Brain microvascular endothelial cell (primary cell): ENCODE measurements at places on chromosomes 12 and 14.

GRCh38 chr14:49220492-49220891 is 365.7 kb downstream of the RPS29 start:
- no peak for DNase-seq

- DNase-seq, result no peak
Measured at GRCh38 chr14:35617500-35617899, 83.5 kb downstream of the INSM2 start.

- no peak for DNase-seq
Measured at GRCh38 chr12:19506497-19506896, 67.2 kb downstream of the AEBP2 start.

- no peak for DNase-seq
Measured at GRCh38 chr12:16606991-16607390, 1.0 kb upstream of the LMO3 start.

DNA sequence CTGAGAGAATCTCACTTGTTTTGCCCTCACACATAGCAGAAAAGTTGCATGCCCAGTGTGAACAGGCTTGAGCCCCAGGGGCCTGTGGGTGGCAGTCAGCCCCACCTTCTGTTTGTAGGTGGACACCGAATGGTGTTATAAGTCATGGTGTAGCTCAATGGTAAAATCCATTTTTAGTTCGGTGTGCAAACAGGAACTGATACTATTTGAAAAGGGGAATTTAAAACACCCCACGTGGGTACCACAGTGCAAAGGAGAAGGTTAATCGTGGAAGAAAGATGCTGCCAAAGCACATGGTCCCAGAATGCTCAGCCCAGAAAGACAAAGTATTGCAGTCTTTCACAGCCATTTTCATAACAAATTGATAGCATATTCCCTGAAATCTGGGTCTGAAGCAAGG is 71.8 kb upstream of the GZMB start:
- no peak for DNase-seq

DNA sequence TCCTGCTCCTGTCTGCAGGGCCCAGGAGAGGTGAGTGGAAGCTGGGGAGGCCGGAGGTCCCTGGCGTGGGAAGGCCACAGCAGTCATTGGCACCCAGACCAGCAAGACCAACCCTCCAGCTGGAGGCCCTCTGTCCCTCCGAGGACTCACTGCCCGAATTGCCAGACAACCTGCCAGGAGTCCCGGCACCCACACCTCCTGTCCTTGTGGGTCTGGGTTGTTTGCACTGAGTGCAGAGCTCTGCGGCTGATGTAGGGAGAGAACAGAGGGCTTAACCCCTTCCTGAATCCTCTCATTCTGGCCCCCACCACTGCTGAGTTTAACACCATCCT is 204.9 kb downstream of the KIF26A start:
- DNase-seq, result no peak
